ENCODE measurements at places on chromosomes 12 and 14.
A peak's percentile ranks its signal among the peaks of the same experiment; 100 is the strongest.

DNA sequence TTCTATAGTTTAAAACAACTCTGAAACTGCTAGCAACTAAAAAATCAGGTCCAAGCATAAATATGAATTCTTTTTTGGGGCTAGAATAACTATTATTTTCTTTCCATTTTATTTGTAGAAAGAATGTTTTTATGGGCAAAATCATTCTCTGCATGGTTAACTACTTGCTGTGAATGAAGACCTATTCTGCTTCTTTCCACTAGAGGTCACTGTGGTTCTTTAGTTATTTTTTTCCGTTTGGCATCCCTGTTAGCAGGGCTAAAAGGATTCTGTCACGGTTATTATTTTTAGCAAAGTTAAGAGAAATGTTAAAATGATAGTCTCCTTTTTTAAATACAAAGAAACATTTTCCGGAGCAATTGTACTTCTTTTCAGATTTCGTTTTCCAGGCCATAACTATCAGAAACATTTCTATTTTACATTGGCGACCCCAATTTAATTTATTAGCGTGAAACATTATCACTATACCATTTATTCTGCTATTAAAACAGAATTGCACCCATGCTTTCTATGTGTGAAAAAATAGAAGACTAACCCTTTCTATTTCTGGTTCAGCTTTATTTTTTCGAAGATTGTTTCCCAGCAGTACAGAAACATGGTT is 404.8 kb downstream of the ATP23 start:
- peak; percentile 45 for DNase-seq

GRCh38 chr14:77301103-77301502 is 19.6 kb downstream of the POMT2 start:
- DNase-seq: peak; percentile 83

DNA sequence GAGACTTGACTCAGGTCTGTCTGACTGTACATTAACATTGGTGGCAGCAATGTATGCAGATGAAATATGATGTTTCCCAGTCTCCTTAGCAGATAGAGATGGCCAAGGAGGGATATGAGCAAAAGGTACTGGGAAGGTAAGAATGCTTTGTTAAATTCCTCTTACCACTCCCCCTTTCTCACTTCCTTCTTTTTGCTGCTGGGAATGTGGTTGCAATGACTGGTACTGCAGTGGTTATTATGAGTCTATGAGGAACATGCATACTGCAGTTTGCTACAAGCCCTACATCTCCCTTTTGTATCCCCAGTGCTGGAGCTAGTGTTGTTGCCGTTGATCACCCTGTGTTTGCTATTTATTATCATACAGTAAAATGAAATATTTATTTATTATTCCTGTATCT is 35.9 kb downstream of the ALDH1L2 start:
- DNase-seq: no peak

DNA sequence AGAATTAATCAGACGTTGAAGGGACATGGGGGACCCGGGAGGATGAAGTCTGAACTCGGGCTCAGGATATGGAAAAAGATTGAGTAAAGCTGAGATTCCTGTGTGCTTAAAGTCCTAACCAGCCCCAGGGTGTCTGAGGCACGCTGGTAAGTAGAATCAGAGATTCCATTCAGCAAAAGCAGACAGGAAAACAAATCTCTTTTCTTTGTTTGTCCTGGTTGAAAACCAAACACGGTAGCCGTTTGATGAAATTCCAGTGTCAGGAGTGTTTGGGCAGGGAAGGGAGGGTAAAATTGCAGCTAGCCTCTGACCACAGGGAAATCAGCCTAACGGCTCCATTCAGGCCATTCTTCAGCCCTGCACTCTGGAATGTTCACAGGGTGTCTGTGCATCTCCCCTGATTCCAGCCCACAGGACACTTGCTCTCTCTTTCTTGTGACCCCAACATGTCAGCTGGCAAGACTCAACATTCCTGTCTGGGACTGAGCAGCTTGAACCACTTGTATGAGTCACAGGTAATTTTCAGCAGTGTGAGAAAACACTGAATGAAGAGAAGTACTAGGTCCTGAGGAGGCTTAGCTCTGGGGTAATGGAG is 31.0 kb downstream of the NINJ2 start:
- DNase-seq: no peak

- no peak for DNase-seq
These were observed 866.7 kb upstream of the TMEM132C start for GRCh38 chr12:127400221-127400620.

DNA sequence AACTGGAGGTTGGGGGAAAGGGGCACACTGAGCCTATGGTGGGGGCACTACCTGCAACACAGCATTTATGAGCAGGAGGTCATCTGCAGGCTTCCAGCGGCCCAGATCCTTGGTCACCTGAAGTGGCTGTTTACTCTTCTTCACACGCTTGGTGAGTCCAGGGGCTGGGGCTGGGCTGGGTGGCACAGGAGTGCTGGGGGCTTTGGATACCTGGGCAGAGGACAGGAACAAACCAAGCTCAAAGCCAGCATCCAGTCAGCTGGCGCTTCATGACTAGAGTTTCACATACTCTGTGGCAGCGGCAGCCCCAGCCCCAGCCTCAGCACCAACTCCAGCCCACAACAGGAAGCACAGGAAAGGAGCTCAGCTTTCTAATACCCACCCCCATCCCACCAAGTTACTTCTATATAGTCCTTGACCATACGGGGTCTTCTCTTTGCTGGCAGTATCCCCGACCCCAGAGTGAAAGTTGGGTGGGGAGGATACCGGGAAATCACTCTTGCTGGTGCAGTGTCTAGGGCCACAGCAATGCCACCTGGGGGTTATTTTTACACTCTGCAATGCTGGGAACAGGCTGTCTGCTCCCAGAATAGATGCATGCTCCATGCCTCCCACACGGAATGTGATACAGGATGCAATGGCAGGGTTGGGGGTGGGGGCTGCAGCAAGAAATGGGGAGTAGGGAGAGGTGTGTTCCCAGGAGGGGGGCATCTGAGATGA is 3.1 kb downstream of the MCRS1 start:
- DNase-seq: no peak

DNA sequence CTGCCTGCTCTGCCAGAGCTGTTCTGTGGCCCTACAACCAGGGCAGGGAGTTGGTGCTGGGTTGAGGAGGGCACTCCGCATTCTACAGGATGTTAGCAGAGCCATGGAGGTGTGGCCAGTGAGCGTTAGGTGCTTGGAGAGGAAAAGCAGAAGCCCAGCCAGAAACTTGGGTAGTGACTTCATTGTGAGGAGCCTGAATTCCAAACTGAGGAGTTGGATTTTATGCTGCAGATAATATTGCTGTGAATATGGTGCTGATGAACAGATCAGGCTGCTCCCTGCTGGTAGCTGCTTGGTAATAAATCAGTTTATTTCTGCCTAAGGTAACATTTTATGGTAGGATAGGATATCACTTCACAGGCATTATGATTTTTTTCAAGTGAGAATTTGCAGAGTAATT is 7.1 kb upstream of the CCDC175 start:
- no peak for DNase-seq

- DNase-seq: peak; percentile 55
These were observed 229.4 kb downstream of the ZFP36L1 start for GRCh38 chr14:68563251-68564131.

DNA sequence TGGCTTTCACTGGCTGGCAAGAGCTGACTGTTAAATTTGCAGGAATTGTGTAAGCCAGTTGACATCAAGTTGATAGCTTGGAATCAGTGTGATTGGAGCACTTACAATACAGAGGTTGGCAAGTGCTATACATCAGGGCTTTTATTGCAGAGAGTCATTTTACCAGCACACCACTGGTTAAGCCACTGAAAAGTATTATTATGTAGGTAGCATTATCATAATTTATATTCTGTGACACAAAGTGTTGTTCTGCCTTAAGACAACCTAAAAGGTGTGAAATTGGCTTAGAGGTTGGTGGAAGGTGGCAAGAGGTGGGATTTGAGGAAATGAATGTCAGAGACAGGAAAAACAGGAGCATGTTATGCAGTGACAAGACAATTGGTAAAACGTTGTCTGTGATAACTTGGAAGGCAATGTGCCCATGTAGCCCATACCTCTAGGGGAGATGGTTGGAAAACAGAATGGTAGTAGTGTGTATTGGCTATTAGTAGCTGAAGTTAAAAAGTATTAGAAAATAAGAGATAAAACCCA is 172.9 kb upstream of the PRICKLE1 start:
- DNase-seq: no peak

GRCh38 chr12:11246489-11246888 is 23.0 kb downstream of the PRB3 start:
- no peak for DNase-seq

GRCh38 chr14:106691601-106692291 is 1165.4 kb downstream of the TMEM121 start:
- peak; percentile 42 for DNase-seq

DNA sequence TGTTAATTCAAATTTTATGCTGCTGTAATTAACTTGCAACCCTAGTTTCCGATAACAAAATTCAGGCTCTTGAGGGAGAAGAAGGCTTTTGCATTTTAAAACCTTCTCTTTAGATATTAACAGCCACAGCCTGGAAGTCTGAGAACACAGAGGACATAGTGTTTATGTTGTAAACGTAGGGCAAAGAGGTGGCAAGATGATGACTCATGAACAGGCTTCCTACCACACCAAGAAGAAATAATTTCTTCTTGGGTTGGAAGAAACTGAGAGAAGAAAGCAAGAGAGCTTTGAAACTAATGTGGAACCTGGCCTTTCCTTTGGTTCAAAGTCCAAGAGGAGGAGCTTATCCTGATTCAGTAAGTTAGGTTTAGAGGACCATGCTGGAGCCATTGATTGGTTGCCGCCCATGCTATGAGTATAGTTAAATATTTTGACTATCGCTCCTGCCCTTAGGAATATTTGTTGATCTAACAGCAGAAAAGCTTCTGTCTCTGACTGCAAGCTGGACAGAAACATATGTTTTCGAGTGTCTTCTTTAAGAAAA is 31.8 kb downstream of the CCDC198 start:
- no peak for DNase-seq

DNA sequence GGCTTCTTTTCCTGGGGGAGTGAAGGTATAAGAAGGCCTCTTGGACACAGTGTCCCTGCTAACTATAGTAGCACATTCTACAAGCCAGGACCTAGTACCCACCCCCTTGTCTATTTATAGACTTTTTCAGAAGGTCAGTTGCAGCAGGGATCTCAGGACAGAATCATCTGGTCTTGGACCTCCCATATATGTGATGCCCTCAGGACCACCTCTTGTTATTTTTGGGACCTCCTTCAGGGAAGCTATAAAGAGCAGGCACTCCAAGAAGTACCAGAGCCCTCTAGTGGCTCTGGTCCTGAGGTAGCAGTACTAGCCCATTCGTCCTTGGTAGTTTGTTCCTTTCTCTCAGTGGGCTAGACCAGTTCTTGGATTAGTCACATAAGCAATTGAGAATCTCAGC is 4.3 kb downstream of the COQ10A start:
- peak; percentile 5 for DNase-seq

DNA sequence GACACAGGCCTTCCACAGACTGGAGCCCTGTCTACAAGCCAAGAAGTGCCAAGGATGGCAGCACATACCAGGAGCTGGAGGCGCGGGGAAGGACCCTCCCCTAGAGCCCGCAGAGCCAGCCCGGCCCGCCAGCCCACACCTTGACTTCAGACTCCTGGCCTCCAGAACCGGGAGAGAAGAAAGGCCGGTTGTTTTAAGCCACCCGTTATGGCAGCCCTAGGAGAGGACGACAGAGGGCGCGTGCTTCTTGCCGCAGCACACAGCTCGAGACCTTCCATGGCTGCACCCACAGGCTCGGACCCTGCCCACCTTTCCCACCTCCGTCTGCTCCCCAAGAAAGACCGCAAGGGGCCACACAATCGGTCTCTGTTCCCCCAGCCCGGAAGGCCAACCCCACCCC is 53.7 kb downstream of the RNF34 start:
- no peak for DNase-seq

GRCh38 chr12:14261096-14261495 is 104.4 kb upstream of the ATF7IP start:
- DNase-seq: no peak

GRCh38 chr14:24133735-24134134 is 2.3 kb upstream of the PSME1 start:
- DNase-seq: no peak

DNA sequence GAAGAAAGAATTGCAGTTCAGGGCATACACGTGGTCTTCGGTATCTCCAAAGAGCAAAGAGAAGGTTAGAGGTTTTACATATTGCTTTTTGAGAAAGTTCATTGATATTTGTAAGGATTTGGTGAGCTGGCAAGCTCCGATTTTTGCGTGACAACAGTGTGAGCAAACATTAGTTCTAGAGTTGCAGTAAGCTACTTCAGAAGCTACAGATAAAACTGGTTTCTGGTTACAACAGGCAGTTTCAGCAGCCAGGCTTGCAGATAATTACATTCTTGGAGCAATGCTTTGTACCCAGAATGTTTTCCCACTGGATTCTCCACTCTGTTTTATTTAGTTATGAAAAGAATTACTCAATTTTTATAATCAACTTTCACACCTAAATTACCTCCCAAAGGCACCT is 28.2 kb downstream of the KLRK1 start:
- DNase-seq: no peak
